Stimulated activated CD4-positive, alpha-beta T cell treated with anti-CD3 and anti-CD28 coated beads, Interleukin-15, amount 100 ng/mL, for 24 hours (primary cell): ENCODE measurements at places on chromosomes 1 and 21.
A peak's percentile ranks its signal among the peaks of the same experiment; 100 is the strongest.

DNA sequence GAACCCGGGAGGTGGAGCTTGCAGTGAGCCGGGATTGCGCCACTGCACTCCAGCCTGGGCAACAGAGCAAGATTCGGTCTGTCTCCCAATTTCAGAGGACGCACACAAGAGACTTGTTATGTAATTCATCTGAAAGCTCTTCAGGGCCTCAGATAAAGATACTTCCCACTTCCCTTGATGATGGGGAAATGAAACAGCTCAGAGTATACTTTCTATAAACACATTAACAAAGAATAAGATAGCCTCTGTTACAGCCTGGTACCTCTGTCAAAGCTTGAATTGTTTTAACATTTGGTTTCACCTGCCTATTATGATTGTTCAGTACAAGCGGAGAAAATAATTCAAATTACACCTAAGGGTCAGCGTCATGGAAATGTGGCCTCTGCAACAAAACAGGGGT, 622.9 kb upstream of the ADGRL4 start:
- DNase-seq: no peak

- DNase-seq: no peak
Observed at GRCh38 chr1:94873520-94874351, 53.2 kb downstream of the CNN3 start.

GRCh38 chr1:7922301-7922700, 18.3 kb downstream of the TNFRSF9 start:
- no peak for DNase-seq

DNA sequence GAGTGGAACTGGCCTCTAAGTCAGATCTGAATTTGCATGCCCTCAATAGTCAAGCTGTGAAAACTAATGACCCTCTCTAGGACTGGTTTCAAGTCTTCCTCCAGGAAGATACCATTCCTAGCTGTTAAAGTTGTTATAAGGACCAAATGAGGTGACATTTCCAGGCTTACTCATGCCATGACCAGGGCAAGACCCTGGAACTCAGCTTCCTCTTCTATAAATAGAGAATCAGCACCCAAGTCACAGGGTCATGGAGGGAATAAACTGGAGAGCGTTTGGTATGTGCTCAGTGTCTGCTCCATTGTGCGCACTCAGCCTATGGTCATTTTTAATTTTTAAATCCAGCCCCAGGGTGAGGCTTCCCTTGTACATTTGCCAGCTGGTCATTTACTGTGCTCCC, 2.5 kb downstream of the S100A9 start:
- no peak for DNase-seq

DNA sequence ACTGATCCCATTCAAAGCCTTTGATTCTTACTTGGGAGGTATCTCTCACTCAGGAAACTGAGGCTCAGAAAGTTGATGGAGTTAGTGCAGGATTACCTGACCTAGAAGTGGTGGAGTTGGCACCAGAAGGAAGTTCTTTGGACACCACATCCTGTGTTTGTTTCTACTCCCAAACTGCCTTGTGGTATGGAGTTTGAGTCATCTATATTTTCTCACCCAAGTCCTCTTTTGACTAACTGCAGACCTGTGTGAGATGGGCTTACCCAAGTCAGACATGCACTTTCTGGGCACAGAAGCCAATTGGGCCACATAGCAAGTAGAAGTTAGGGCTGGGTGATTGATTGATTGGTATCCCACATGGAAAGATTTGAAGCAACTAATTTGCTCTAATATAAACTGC, 36.1 kb downstream of the FGGY start:
- DNase-seq: peak; percentile 9

DNA sequence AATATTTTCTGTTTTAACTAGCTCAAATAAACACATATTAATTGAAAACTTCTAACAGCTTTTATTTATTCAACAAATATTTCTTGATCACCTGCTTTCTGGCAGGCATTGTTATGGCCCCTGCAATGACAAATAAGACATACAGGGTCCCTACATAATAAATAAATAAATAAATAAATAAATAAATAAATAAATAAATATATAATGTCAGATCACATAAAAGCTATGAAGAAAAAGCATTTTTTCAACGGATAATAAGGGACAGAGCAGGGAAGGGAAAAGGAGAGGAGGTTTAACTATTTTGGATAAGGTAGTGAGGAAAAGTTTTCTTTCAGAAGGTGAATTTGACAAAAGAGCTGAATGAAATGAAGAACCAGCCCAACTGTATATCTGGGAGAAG, 115.0 kb downstream of the MAGI3 start:
- DNase-seq: no peak

GRCh38 chr1:67514300-67514699, 84.1 kb upstream of the SERBP1 start:
- DNase-seq: no peak

DNA sequence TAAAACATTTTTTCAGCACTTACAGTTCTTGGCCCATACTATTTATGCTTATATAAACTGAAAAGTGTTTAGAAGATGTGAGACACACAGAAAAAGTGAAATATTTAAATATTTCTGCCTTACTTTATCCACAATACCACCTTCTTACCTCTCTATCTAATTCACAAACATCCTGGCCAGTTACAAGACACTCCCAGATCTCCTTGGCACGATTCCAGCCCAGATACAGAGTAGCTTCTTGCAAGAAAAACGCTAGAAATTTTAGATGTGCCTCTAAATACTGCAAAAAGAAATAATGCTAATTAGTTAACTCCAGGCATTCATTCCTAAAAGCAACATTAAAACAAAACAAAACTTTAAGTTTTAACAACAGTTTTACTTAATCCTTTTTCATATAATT, 68.4 kb downstream of the USP24 start:
- DNase-seq: no peak

DNA sequence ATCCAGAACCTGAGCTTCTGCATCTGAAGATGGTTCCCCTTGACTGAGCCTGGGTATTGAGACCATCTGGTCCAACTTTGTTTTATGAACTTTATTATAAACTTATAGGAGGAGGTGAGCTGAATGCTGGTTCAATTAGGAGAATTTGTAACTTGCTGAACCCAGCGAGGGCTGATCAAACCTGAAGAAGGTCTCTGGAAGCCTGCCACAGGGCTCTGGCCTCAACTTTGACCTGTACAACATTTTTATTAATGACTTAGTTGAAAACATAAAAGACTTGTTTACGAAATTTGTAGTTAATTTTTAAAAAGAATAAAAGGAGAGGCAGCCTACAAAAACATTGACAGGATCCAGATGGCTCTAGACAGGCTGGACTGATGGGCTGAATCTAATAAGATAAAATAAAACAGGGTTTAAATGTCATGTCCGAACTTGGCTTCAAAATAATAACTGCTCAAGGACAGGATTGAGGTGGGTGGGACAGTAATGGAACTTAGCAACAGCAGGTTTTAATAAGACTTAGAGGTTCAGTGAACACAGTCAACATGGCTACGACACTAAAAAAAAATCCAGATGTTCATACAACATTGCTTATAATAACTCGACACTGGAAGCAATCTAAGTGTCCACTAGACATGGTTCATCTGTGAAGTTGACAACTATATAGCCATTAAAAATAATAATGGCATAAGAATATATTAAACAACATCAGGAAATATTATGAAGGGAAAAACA, 53.4 kb upstream of the GJB5 start:
- no peak for DNase-seq

GRCh38 chr1:163673759-163674151, 352.0 kb downstream of the NUF2 start:
- DNase-seq: no peak

- DNase-seq: no peak
Observed at GRCh38 chr21:14383596-14384180, 742 bp upstream of the HSPA13 start.

DNA sequence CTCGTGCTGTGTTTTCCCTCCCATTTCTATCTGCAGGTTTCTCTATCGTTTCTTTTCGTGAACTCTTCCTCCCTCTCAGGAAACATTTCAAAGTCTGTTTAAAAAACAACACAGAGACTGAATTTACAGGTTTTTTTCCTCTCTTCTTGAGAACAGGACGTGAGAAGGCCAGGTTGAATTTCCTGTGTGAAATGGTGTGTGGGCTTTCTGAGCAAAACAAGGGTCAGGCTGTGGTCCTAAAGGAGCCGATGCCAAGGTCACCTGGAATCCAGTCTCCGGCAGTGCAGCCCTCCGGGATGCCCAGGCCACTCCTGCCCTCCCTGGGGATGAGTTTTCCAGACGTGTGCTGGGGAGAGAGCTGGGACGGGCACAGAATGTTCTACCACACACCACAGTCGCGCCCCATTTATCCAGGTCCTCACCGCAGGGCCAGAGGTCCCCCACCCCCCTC, 62.7 kb upstream of the RUNX3 start:
- DNase-seq: no peak

- DNase-seq: peak; percentile 5
Observed at GRCh38 chr1:62194651-62195544, at the start of gene L1TD1. Gene L1TD1, plus strand, starts transcription at chr1:62194849. Its CDS starts 11,780 bp downstream, at chr1:62206629.

DNA sequence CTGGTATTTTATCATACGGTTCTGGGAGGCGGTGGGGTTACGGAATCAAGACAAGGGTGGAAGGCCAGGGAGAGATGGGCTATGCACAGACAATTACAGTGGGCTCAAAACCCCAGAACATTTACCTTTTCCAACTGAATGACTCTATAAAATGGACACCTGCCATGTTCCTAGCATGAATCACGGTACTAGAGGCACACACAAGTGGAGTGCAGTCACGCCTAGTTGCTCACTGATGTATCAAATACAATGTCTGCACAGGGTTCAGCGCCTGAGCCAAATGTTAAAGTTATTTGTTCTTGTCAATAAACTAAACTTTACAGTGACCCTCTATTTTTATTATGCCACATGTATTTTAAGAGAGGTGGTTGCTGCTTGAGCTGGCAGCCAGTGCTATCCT, 121.4 kb downstream of the ATG4C start:
- DNase-seq: no peak

DNA sequence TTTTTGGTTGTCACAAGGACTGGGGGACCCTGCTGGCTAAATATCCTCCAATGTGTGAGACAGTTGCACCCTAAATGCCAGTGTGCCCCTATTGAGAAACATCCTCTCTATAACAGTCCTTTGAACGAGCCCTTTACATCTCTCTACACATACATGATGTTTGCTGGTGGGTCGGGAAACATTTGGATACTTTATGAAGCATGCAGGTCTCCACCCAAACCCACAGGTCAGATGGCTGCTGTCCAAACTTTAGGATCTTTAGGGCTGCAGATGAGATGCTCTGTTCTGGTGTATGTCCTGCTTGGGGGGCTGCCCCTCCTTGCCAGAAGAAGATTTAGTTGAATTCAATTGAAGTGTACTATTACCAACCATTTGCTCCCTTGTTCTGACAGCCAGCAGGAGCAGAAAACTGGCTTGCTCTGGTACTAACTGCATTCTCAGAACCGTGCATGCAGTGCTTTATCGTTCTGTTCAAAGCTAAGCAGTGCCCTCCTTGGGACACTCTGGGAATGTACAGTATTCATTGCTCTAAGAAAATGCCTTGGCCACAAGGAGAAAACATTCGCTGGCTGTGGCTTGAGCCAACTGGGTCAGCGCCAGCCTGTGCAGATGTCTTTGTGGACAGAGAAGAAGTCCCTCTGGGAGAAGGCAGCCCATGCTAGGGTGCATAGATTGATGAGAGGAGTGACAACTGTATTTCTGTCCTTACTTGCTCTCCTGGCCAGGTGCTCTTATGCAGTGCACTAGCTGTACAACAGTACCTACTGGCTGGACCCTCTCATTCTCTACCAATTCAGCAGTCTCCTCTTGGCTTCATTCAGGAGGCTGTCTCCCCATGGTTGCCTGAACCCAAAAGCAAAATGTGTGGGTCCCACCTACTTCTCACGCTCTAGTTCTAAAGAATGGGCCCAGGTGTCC, 61.4 kb upstream of the DIRAS3 start:
- no peak for DNase-seq
